ENCODE measurements at places on chromosomes 3 and 15.

DNA sequence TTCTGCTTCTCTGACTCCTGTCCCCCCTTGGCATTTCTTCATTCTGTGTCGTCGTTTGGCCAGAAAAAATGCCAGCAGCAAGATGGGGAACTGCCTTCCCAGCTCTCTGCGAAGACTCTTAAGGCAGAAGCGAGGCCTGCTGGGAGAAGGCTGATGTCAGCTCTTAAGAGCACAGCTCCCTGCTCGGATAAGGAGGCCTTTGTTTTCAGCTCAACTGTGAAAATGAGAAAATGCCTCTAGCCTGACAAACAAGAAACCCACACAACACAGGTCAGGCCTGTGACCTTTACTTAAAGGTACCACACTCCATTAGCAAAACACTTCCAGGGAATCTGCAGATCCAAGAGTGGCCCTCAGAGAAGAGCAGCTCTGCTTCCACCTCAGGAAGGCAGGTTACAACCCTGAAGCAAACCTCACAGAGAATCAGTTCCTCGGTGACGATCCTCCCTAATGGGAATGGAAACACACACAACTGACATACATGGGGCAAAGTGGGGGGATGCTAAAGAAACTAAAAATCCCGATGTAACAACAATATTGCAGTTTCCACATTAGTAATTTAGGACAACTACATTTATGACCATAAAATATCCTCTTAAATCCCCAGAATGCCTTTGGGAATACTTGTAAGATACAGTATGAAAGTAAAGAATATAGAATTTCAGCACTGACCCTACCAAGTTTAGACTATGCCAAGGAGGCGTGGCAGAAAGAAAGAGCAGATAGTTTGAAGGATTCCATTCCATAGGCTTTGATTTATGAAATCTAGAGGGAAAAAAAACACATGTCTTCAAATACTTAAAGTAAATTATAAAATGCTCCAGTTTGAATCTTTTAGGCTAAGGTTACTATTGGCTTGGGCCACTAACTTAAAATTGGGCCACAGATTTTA lies 52.1 kb downstream of the VGLL4 start:
- DNase-seq, result no peak

- DNase-seq, result no peak
These were observed 23.2 kb downstream of the PLA1A start for GRCh38 chr3:119620899-119621298.

DNA sequence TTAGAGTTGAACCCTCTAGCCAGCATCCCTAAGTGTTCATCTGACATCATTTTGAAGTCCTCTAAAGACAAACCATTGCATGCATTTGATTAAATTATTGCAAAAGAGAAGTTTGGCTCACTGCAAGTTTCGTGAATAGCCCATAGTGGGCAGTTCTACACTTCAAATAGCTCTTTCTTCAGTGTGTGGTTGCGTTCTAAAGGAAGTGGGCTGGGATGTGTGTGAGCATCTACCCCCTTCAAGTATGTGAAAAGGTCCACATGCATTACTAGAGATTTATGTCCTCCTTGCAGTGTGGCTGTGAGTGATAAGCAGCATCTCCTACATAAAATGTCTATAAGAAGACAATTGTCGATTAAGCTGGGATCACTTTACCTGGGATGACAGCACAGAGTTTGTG lies 54.6 kb downstream of the SST start:
- no peak for DNase-seq

GRCh38 chr3:196694202-196694638 lies 17.8 kb downstream of the CEP19 start:
- DNase-seq, result peak; percentile 15

DNA sequence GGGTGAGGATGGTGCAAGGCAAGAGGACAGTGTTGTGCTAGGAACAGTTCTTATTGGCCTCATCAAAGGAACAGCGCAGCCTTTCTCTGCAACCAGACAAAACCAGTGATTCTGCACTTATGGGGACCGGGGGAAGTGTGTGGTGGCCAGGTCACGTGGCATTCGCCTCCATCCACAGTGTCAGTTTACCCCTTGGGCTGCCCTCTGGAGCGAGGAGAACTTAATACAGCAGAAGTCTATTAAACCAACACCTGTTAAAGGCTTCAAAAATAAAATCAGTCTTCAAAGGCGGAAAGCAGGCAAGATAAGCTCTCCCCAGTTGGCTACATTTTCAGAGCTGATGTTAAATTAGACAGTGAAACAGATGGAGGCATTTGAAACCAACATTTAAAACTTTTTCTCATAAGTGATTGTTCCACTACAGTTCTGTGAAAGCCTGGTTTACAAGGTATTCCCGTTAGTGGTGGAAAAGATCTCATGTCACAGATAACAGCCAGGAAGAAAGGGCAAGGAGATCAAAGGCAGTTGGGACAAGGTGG lies 75.2 kb downstream of the LRIG1 start:
- no peak for DNase-seq

GRCh38 chr15:59178151-59178695 lies 28.4 kb upstream of the LDHAL6B start:
- DNase-seq, result no peak

DNA sequence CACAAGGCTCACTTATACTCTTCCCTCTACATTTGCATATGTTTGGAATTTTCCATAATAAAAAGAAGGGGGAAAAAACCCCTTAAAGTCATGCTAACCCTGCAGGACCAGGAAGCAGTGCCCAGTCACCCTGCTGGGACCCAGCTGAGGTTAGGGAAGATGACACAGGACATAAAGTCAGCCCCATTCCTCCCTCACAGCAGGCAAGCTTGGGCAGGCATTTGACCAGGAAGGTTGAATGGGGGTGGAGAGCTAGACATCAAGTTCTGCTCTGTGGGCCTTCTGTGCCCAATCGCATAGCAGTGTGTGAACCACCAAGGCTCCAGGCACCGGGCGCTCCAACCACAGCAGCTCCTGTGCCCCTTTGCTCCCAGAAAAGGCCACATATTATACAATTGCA lies 7.1 kb upstream of the HDAC11 start:
- DNase-seq, result no peak

DNA sequence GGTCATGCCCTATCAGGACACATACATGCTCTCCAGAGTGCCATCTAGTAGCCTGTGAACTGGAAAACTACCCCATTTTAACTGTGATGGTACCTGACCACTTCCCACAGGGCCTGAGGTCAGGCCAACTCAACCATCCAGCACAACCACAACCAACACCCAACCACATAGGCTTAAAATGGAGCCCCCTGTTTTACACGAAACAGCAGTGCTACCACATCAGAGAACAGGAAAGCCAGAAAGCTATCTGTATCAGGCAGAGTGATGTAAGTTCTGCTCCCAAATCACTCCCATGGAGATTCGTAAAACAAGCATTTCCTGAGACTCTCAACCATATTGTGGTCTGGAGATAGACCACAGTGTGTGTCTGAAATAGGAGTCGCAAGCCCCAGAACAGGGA lies 1017.3 kb upstream of the EPHA6 start:
- DNase-seq, result no peak

DNA sequence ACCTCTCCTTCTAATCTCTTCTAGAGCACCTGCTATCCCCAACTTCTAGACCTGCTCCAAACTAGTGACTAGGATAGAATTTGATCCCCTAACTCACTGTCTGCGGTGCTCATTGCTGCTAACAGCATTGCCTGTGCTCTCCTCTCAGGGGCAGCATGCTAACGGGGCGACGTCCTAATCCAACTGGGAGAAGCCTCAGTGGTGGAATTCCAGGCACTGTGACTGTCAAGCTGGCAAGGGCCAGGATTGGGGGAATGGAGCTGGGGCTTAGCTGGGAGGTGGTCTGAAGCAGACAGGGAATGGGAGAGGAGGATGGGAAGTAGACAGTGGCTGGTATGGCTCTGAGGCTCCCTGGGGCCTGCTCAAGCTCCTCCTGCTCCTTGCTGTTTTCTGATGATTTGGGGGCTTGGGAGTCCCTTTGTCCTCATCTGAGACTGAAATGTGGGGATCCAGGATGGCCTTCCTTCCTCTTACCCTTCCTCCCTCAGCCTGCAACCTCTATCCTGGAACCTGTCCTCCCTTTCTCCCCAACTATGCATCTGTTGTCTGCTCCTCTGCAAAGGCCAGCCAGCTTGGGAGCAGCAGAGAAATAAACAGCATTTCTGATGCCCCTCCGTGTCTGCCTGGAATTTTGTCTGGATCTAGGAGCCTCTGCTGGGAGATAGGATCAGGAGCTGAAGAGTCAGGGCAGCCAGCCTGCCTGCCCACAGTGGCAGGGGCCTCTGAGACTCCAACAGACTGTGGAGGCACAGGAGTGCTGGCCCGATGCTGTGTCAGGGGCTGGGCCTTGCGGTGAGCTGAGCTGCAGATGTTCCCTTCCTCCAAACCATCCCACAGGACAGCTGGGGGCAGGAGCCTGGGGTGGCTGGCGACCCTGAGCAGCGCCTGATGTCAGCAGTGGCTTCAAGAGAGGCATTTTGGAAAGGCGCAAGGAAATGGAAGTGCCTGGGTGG lies 3.0 kb downstream of the ISLR start:
- no peak for DNase-seq

GRCh38 chr3:25781145-25781757 lies 2.0 kb downstream of the NGLY1 start:
- no peak for DNase-seq

- DNase-seq, result no peak
These were observed 16.9 kb downstream of the AMOTL2 start for GRCh38 chr3:134357261-134357913.

DNA sequence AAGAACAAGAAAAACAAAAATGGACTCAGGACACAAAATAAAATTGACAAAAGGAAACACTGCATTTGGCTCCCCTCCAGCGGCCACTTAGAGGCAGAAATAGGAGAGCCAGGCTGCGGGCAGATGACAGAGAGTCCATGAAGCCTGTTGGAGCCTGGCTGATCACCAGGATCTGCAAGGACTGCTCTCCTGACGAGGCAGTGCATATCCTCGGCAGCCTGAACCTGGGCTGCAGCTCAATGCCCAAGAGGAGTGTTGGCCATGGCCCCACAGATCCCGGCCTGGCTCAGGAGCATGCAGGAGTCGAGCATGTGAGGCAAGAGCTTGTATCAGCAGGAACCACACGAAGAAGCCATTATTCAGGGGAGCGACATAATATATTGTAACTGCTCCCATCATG lies 199.8 kb downstream of the STT3B start:
- no peak for DNase-seq
